ENCODE measurements at places on chromosomes 12 and 14. TPM values are rescaled to one million over a fixed set of nuclear protein-coding genes. Genes with fewer than 3 reads are reported as not detected.

Gene OR4K1
- not detected for total RNA-seq

Gene NUDT4
- total RNA-seq = 54.1 TPM

Gene LRIG3
- total RNA-seq = 211 TPM

Gene PDZRN4
- not detected for total RNA-seq

Gene SMIM41
- total RNA-seq = 4.5 TPM

Gene IGF1
- total RNA-seq = 0.83 TPM

Gene AQP2
- total RNA-seq = not detected

Gene KIF26A
- 0.15 TPM for total RNA-seq

Gene PLCZ1
- not detected for total RNA-seq

Gene KRT74
- total RNA-seq = not detected

Gene RD3L
- not detected for total RNA-seq

Gene LRRC43
- 3.3 TPM for total RNA-seq

Gene FOXG1
- 0.83 TPM for total RNA-seq
